RPMI7951 (cell line): ENCODE measurements at places on chromosomes 3 and 15. TPM values are rescaled to one million over a fixed set of nuclear protein-coding genes. Genes with fewer than 3 reads are reported as not detected.

- DNase-seq: peak; percentile 80
These were observed 39.0 kb upstream of the IGF1R start for GRCh38 chr15:98609144-98609852.

Gene SERPINI2
- not detected in 2 replicates for total RNA-seq

DNA sequence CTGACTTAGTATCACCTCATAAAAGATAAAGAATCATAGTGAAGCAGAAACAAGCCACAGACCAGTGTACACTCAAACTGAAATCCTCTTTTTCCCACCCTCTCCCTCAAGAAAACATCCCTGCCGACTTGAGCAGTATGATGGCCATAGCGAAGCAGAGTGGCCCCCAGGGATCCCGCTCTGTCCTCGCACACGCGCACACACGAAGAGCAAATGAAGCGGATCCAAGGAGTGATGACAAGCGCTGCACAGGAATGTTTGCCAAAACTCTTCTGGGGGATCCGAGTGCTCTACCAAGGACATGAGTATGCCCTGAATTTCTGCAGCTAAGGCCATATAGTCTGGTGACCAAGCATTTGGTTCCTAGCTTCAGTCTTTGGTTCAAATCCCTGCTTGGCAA, 134.5 kb upstream of the C2CD4B start:
- DNase-seq: no peak

DNA sequence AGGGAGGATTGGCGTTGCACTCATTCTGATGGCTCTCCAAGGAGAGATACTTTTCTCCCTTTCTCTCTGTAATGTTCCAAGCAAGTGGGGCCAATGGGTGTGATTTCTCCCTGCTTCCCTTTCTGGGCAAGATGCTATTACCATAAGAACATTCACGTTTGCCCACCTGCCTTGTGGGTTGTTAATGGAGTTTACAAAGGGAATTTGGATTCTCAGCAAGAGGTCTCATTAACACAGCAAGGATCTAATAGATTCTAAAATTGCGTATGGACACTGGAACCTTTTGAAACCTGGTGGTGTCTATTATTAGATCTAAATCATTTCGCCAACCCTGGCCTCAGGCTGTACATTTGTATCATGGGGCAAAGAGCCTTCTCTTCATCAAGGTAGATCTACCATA, 74.1 kb downstream of the SLCO3A1 start:
- DNase-seq: no peak

- DNase-seq: no peak
These were observed 3.8 kb downstream of the ANP32A start for GRCh38 chr15:68816795-68817303.

GRCh38 chr3:153163756-153164550, 1.9 kb downstream of the RAP2B start:
- DNase-seq: peak; percentile 19

DNA sequence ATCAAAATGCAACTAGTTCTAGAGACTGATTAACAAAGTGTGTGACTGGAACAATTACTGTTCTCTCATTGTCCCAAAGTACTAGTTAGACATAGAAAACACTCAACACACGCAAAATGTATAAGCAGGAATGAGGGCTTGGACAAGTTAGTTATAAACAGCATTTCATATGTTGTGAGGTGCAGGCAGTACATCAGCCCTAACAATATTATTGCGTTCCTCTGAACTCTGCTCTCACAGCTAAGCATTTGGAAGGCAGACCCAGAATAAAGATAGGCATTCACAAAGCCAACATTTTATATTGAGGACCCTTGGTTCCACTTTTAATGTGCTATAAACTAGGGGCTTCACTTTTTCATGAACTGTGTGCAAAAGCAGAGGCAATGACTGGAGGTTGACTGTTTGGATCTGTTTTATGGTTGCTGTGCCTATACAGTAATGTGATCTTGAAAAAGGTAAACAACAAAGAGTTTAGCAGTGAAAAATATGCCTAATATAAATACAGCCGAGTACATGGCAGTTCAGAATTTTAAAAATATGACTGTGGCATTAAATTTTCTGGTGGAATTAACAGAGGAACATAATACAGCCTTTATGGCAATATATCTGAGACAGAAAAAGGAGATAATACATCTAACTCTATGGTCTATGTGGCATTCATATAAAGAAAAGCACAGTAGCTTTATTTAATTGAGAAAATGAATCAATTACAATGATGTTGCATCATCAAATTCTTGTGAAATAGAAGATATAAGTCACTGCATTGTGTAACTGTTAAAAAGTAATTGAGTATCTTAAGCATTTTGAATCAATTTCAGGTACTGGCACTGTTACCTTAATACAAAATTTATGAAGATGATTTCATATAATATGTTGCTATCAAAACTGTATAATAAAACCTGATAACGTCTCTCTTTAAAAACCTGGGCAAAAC, 80.0 kb upstream of the SKOR1 start:
- DNase-seq: no peak

- peak; percentile 24 for DNase-seq
These were observed 22.1 kb upstream of the SLC28A1 start for GRCh38 chr15:84862214-84862975.

Gene ANKRD63
- not detected in 2 replicates for total RNA-seq

Gene THAP10
- total RNA-seq: 8.4 and 9.0 TPM in 2 replicates

GRCh38 chr15:35309886-35310285, 224.8 kb upstream of the NANOGP8 start:
- no peak for DNase-seq
